ENCODE measurements at places on chromosomes 6 and 20. TPM values are rescaled to one million over a fixed set of nuclear protein-coding genes. Genes with fewer than 3 reads are reported as not detected.

- no peak for DNase-seq
Observed at GRCh38 chr20:4018023-4018748, 2.8 kb upstream of the RNF24 start.

GRCh38 chr6:125041740-125042459 is 79.7 kb downstream of the RNF217 start:
- no peak for DNase-seq

DNA sequence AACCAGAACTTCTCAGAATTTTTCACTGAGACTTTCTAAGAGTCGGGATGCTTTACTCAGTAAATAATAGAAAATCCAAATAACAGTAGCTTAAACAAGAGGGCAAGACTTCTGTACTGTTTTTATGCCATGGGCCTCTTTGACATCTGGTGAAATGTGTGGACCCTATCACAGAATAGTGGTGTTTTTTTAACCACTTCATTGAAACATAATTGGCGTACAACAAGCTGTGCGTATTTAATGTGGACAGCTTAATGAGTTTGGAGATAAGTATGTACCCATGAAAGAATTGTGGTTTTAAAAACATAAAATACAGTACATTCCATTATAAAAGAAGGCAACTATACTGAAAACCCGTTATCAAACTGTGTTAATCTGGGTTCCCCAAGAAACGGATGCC is 37.7 kb downstream of the PDRG1 start:
- DNase-seq: no peak

DNA sequence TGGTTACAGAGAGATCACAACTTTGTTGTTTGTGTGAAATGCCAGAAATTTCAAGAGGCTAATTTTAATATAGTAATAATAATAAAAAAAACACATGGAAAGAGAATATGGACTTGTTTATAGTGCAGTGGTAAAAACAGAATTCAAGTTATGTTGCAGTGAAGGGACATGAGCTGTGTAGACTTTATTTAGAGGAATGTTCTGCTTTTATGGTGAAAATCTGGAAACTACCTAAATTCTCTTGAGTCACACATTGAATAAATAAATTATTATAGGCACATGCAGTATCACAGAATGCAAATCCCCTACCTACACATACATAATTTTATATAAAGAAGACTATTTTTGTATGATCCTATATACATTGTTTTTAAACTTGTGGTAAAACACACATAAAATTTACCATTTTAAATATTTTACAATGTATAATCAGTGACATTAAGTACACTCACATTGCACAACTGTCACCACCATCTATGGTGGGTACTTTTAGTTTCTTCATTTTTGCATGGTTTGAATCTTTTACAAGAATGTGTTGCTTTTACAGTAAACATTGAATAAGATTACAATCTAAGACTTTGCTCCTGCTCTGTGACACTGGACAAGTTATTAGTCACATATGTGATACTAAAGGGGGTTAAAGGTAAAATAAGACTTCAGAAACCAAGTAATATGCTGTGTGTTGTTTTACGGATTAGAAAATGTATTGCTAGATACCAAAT is 107.4 kb downstream of the B3GAT2 start:
- DNase-seq: no peak

VARS2 gene
- total RNA-seq: 13.0 TPM

LPA gene
- not detected for total RNA-seq

FAM209B gene
- total RNA-seq: not detected

All from sigmoid colon (tissue), 7 donors.